Smooth muscle cell of bladder (primary cell): ENCODE measurements at places on chromosomes 7 and 10. TPM values are rescaled to one million over a fixed set of nuclear protein-coding genes. Genes with fewer than 3 reads are reported as not detected.

EN2 gene
- total RNA-seq, result under 0.01 TPM in 1 of 2 replicates, not detected in the other

PCDH15 gene
- under 0.01 and 0.09 TPM in 2 replicates for total RNA-seq

GBX1 gene
- not detected in 2 replicates for total RNA-seq

TMEM176A gene
- 1.1 and 70.8 TPM in 2 replicates for total RNA-seq

UPK3B gene
- total RNA-seq, result 0.46 TPM in 1 of 2 replicates, not detected in the other

LRRC4 gene
- total RNA-seq, result 0.28 and 0.46 TPM in 2 replicates

AKR1B15 gene
- total RNA-seq, result 0.43 and 1.9 TPM in 2 replicates

DOCK4 gene
- total RNA-seq, result 5.4 and 6.8 TPM in 2 replicates

HMX3 gene
- not detected in 2 replicates for total RNA-seq

ANLN gene
- total RNA-seq, result 7.4 and 8.1 TPM in 2 replicates

MLXIPL gene
- 0.37 and 0.57 TPM in 2 replicates for total RNA-seq

SRRM3 gene
- 1.1 and 2.0 TPM in 2 replicates for total RNA-seq

PMS2 gene
- 22.6 and 23.0 TPM in 2 replicates for total RNA-seq

NPSR1 gene
- total RNA-seq, result not detected in 2 replicates

GPER1 gene
- total RNA-seq, result 1.00 and 1.5 TPM in 2 replicates

CALY gene
- not detected in 2 replicates for total RNA-seq

TFEC gene
- total RNA-seq, result under 0.01 TPM in 2 replicates

SLC26A5 gene
- total RNA-seq, result not detected in 2 replicates

CEP41 gene
- 6.5 and 7.4 TPM in 2 replicates for total RNA-seq

GTF2I gene
- 84.4 and 84.8 TPM in 2 replicates for total RNA-seq

FEZF1 gene
- total RNA-seq, result not detected in 2 replicates

PRPS1L1 gene
- total RNA-seq, result 0.09 TPM in 1 of 2 replicates, not detected in the other

SEMA3A gene
- total RNA-seq, result 45.2 and 51.4 TPM in 2 replicates

URGCP gene
- total RNA-seq, result 22.9 and 25.2 TPM in 2 replicates

CACNB2 gene
- total RNA-seq, result 6.7 and 9.0 TPM in 2 replicates

TOMM7 gene
- 258 and 272 TPM in 2 replicates for total RNA-seq

NUDT13 gene
- total RNA-seq, result 0.55 and 1.4 TPM in 2 replicates

TRPV5 gene
- total RNA-seq, result not detected in 2 replicates

HMX2 gene
- not detected in 2 replicates for total RNA-seq

GJD4 gene
- not detected in 2 replicates for total RNA-seq

CRTAC1 gene
- total RNA-seq, result not detected in 2 replicates

TRIM74 gene
- 0.09 TPM in 1 of 2 replicates, not detected in the other for total RNA-seq

ZYX gene
- 9.4 and 14.0 TPM in 2 replicates for total RNA-seq

NPS gene
- not detected in 2 replicates for total RNA-seq

OR2A12 gene
- not detected in 2 replicates for total RNA-seq

DNA2 gene
- total RNA-seq, result 3.4 and 4.3 TPM in 2 replicates
